DMS79 treated with DMSO at 0.1 percent for 48 hours (cell line): ENCODE measurements at places on chromosomes 2 and 18.
A peak's percentile ranks its signal among the peaks of the same experiment; 100 is the strongest.

GRCh38 chr2:130307850-130308249 lies 34.8 kb upstream of the IMP4 start:
- no peak for DNase-seq

- no peak for DNase-seq
Measured at GRCh38 chr2:46970334-46971288, 55.0 kb upstream of the MCFD2 start.

DNA sequence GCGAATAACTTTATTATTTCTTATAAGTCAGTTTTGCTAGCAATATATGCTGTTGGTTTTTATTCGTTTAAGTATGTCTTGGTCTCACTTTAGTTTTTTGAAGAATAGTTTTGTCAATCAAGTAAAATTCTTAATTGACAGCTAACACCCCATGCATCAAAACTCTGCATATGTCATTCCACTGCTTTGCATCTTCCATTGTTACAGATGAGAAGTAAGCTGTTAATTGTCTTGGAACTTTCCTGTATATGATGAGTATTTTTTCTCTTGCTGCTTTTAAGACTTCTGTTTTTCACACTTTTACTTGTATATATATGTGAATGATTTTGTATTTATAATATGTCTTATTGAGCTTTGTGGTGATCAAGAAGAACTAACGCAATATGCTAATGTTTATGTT lies 1048.4 kb downstream of the CNTNAP5 start:
- no peak for DNase-seq

- DNase-seq = peak; percentile 81
Measured at GRCh38 chr2:20222769-20223406, 2.0 kb downstream of the SDC1 start.
